Sigmoid colon (tissue), 7 donors: ENCODE measurements at places on chromosomes 7 and 10. TPM values are rescaled to one million over a fixed set of nuclear protein-coding genes. Genes with fewer than 3 reads are reported as not detected.

DNA sequence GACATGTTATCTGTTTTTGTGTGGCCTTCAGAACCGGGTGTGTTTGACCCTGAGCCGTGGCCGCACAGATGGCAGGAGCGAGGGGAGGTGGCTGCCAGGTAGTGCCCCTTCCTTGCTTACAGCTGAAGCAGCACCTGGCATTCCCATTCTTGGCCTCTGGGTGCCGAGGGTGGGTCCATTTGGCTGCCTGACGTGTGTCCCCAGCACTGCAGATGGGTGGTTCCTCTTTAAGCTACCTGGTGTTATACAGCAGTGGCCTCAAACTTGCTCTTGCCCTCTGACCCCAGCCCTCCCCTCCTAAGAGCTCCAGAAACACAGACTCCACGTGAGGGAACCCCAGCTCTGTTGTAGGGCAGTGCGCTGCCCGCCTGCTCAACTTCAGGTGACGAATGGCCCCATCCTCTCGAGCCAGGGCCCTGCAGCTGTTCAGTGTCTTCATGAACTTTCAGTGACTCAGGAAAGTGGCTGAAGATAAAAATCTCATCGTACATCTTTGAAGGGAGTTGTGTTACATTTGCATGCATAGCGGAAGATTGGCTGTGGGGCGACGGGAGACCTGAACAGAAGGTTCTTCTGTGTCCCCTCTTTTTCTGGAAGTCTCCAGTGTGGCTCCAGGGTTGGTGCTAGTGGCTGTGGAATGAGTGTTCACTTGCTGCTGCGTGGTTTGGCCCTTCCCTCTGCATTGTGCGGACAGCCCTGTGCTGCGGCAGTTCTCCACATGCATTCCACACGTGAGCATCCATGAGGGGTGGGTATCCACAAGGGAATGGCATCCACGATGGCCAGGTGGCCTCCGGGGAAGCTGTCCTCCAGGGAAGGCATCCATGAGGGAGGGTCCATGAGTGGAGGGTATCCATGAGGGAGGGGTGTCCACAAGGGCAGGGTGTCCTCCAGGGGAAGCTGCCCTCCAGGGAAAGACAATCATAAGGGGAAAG is 91.6 kb downstream of the INPP5A start:
- DNase-seq = peak; percentile 81
- H3K36me3 ChIP-seq = no peaks in the 10 kb centered on the region
- no peaks in the 10 kb centered on the region for H3K27me3 ChIP-seq
- H3K27ac ChIP-seq = peak overlapping the region; percentile 98
- H3K4me1 ChIP-seq = peaks cover 99% of the 10 kb centered on the region

DNA sequence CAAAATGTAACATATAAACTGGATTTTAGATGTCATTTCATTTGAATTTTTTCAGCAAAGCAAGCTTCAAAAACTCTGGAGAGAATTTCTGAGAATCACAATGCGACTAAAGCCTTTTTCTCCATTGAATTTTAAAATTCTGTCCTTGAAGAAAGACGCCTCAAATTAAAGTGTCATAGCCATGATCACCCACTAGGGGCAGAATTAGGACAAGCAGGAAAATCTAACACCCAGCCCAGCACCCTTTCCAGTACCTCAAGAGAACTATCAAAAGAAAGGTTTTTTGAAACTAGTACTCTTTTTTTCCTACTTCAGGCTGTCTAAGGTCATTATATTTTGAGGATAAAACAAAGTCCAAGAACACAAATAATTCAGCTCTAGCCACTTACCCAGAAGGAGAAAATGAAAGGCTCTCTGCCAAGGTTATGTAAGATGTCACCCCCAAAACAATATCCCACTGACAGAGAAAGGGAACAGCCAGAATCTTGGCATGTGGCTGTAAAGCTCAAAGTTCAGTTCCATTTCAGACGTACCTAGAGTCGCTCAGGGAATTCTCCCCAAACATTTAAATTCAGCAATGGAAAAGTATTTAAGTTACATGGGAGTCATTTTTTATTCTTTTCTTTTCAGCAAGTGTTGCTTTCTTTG is 299.4 kb downstream of the SNX13 start:
- DNase-seq = no peak
- no peak overlapping the region for H3K27ac ChIP-seq
- H3K36me3 ChIP-seq = no peaks in the 10 kb centered on the region
- no peak overlapping the region for H3K4me3 ChIP-seq
- H3K27me3 ChIP-seq = no peaks in the 10 kb centered on the region

GRCh38 chr7:38673795-38674194 is 42.6 kb upstream of the AMPH start:
- H3K4me3 ChIP-seq = no peak overlapping the region
- H3K27ac ChIP-seq = peak overlapping the region; percentile 23
- H3K36me3 ChIP-seq = no peaks in the 10 kb centered on the region
- no peaks in the 10 kb centered on the region for H3K4me1 ChIP-seq

GRCh38 chr10:128092454-128092853 is 33.8 kb downstream of the MKI67 start:
- no peak overlapping the region for H3K27ac ChIP-seq
- DNase-seq = no peak
- H3K36me3 ChIP-seq = no peaks in the 10 kb centered on the region
- H3K4me3 ChIP-seq = no peak overlapping the region
- no peaks in the 10 kb centered on the region for H3K27me3 ChIP-seq

DNA sequence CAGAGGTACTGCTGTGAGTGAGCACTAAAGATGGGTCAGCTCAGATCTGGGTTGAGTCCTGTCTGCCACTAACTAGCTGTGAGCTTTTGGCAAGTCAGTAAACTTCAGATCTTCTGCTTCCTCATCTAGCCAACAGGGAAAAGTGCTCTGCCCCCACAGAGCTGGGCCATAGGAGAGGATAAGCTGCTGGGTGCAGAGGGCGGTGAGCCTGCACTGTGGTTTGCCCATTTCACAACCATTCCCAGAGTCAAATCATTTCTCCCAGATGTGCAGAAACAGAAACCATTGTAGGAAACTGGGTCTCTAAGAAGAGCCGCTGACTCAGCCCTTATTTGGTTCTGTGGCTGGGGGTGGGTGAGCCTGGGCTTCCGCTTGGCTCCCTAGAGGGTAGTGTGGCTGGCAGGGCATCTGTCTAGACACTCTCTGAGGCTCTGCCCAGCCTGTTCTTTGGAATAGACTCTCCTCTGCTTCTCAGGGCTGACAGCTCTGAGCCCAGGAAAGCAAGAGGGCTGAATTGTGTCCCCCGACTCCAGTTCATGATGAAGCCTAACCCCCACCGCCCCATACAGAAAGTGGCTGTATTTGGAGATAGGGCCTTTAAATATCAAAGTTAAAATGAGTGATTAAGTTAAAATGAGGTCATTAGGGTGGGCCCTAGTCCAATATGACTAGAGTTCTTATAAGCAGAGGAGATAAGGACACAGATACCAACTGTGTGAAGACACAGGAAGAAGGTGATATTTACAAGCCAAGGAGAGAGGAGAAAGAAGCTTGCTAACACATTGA is 29.5 kb upstream of the ARHGAP22 start:
- DNase-seq = peak; percentile 74
- no peak overlapping the region for H3K4me3 ChIP-seq
- H3K27ac ChIP-seq = peak overlapping the region; percentile 53

- no peaks in the 10 kb centered on the region for H3K36me3 ChIP-seq
- no peak for DNase-seq
- no peak overlapping the region for H3K27ac ChIP-seq
- H3K4me3 ChIP-seq = no peak overlapping the region
- H3K4me1 ChIP-seq = no peaks in the 10 kb centered on the region
- H3K27me3 ChIP-seq = peaks cover 18% of the 10 kb centered on the region
Observed at GRCh38 chr10:133143546-133143945, 16.5 kb upstream of the KNDC1 start.

GRCh38 chr7:84790882-84791281 is 396.0 kb downstream of the SEMA3D start:
- no peak for DNase-seq
- H3K27me3 ChIP-seq = no peaks in the 10 kb centered on the region
- H3K36me3 ChIP-seq = no peaks in the 10 kb centered on the region
- peaks cover 7% of the 10 kb centered on the region for H3K4me1 ChIP-seq
- H3K27ac ChIP-seq = no peak overlapping the region

DNA sequence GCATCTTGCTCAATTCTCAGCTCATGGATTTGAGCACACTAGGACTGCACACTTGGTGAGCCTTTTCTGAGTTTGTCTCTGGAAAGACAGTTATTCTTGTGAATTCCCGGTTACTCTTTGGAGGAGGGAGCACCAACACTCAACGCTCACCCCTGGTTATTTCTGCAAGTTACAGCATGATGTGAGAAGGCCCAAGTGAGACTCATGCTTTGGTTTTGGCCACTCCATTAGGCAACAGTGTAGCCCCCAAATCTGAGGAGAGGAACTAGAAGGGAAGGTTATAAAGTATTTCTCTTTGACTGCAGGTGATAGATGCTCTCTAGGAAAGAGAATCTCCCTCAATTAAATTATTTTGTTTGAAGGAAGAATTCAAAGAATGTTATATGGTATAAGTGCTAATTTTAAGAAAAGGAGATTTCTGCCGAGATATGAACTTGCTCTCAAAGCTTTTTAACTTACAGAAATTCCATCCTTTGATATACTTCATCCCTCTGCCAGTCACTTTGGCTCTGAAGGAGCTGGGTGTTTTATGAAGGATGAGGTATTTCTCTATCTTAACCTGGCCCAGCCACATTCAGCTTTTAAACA is 183.4 kb downstream of the WNT2 start:
- no peak overlapping the region for H3K4me3 ChIP-seq
- no peak for DNase-seq
- H3K27ac ChIP-seq = no peak overlapping the region
- H3K36me3 ChIP-seq = no peaks in the 10 kb centered on the region
- H3K27me3 ChIP-seq = no peaks in the 10 kb centered on the region
- H3K4me1 ChIP-seq = no peaks in the 10 kb centered on the region

- H3K27me3 ChIP-seq = no peaks in the 10 kb centered on the region
- peaks cover 4% of the 10 kb centered on the region for H3K4me1 ChIP-seq
- H3K4me3 ChIP-seq = no peak overlapping the region
- no peak overlapping the region for H3K27ac ChIP-seq
- H3K36me3 ChIP-seq = no peaks in the 10 kb centered on the region
- no peak for DNase-seq
Observed at GRCh38 chr7:131299074-131299473, 28.6 kb upstream of the MKLN1 start.

DNA sequence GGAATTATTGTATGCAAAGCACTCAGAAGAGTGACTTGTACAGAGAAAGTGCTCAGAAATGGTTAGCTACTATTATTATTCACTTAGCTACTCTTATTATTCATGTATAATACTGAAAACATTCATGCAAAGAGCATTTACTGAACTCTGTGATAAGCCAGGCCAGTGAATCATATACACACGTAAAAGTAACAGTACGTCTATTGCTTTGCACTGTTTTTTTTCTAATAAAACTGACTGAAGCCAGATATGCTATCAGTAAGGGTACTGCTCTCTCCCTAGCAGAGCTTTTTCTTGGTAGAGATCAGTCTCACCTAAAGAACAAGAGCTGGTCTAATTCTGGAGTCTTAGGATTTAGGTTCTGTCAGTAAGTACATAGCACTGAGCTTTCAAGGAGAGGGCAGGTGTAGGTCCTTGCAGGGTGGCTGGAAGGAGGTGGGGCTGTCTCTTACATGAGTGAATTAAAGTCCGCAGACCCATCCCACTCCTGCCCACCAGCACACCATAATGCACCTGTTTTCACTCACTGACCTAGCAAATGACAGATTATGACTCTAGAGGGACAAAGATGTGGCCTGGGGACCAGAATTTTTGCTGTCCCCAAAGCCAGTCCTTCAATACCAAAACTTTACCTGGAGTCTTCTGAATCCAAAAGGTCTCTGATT is 145.9 kb downstream of the ARID5B start:
- no peaks in the 10 kb centered on the region for H3K27me3 ChIP-seq
- peaks cover 4% of the 10 kb centered on the region for H3K36me3 ChIP-seq
- H3K4me1 ChIP-seq = peaks cover 61% of the 10 kb centered on the region
- H3K4me3 ChIP-seq = no peak overlapping the region
- H3K27ac ChIP-seq = peak overlapping the region; percentile 92

GRCh38 chr7:21412410-21412851 is 15.5 kb upstream of the SP4 start:
- H3K36me3 ChIP-seq = no peaks in the 10 kb centered on the region
- H3K4me1 ChIP-seq = no peaks in the 10 kb centered on the region
- no peaks in the 10 kb centered on the region for H3K27me3 ChIP-seq
- H3K4me3 ChIP-seq = no peak overlapping the region

Gene NPY4R
- total RNA-seq = 1.5 TPM

Gene CHCHD3
- total RNA-seq = 61.7 TPM

Gene ACTL6B
- total RNA-seq = not detected

Gene ZNF488
- total RNA-seq = 0.16 TPM

Gene SMKR1
- total RNA-seq = not detected

Gene TYW1B
- 3.3 TPM for total RNA-seq
